ENCODE measurements at places on chromosomes 5 and 9.

GRCh38 chr9:115712981-115713380 lies 440.6 kb upstream of the PAPPA start:
- no peak for DNase-seq

GRCh38 chr5:125198270-125198974 lies 452.0 kb upstream of the ZNF608 start:
- DNase-seq, result peak; percentile 96

DNA sequence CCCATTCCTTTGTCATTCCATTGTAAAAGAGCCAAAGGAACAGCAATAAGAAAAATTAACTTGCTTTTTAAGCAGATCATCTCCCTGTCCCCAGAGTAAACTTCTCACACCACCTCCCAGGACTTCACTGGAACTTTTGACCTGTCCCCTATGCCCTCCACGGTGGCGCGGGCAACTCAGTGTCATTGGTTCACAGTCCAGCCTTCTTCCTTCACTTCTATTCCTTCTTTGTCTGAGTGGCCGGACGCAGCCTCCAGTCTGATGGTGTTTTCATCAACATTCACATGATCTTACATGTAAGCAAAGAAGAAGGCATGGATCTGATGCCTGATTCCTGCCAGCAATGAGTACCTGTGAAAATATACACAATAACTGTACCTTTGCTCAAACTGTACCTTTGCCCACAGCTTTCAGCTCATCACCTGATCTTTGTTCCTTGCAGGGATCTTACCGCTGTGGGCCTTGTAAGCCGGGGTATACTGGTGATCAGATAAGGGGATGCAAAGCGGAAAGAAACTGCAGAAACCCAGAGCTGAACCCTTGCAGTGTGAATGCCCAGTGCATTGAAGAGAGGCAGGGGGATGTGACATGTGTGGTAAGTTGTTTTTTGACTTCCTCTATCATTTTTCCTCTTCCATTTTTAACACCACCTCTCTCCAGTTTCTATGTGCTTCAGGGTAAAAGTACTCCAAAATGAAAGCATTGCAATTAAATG lies 32.5 kb downstream of the THBS4 start:
- no peak for DNase-seq

DNA sequence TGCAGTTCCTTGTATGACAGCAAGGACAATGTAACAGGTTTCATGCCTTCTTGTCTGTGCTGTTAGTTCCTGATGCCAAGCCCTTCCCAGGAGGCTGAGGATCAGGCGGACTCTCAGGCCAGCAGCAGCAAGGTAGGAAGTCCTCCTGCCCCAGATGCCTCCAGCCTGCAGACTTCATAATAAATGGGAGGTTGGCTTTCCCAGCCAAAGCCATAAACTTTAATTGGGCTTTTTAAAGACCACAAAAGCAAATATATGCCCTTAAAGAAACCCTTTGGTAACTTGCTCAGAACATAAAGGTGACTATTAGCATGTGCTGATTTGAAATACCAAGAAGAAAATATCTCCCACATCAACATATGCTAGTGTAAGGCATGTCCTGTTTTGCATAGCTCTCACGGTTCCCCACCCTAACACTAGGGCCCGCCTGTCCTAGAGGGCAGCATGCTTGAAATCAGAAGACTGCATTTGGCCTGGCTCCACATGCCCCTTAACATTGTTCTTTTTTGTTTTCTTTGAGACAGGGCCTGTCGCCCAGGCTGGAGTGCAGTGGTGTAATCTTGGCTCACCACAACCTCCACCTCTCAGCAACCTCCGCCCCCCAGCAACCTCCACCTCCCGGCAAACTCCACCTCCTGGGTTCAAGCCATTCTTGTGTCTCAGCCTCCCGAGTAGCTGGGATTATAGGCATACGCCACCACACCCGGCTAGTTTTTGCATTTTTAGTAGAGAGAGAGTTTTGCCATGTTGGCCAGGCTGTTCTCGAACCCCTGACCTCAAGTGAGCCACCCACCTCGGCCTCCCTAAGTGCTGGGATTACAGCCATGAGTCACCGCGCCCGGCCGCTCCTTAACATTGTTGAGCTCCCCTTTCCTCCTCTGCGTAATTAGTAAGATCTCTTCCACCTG lies 44.6 kb upstream of the FCN1 start:
- DNase-seq, result peak; percentile 14

DNA sequence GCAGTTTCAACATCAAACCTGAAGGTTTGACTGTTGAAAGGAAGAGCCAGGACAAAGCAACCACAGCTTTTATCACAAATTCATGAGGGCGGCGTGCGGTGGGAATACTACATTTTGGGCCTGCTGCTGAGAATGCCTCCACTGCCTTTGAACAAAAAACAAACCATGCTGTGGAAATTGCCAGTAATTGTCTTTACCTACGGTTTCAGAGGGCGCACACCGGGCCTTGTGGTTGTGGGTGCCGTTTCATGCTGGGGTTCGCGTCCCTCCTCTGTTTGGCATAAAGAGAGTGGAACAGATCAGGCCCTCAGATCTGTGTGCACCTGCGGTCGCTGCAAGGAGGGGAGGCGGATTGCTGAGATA lies 27.6 kb upstream of the TCF7 start:
- no peak for DNase-seq

- DNase-seq, result no peak
These were observed 6.7 kb downstream of the SLC6A7 start for GRCh38 chr5:150196514-150196913.

- DNase-seq, result peak; percentile 66
These were observed 70.4 kb upstream of the CTSV start for GRCh38 chr9:97109194-97109811.

DNA sequence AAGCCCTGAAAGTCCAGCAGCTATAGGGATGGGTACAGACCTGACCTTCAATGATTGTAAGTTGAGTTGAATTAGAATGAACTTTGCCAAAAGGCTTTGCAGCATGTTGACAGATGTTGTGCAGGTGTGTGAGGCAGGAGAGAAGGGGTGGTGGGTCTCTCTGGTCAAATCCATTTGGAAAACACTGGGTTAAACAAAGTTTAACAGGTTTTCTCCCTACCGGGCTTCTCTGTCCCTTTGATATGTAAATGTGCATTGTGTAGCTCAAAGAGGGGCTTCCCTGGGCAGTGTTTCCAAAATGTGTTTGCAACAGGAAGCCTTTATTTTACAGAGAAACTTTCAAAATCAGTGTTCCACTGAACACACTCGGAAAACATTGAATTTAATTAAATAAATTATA lies 72.1 kb upstream of the BRINP1 start:
- no peak for DNase-seq

DNA sequence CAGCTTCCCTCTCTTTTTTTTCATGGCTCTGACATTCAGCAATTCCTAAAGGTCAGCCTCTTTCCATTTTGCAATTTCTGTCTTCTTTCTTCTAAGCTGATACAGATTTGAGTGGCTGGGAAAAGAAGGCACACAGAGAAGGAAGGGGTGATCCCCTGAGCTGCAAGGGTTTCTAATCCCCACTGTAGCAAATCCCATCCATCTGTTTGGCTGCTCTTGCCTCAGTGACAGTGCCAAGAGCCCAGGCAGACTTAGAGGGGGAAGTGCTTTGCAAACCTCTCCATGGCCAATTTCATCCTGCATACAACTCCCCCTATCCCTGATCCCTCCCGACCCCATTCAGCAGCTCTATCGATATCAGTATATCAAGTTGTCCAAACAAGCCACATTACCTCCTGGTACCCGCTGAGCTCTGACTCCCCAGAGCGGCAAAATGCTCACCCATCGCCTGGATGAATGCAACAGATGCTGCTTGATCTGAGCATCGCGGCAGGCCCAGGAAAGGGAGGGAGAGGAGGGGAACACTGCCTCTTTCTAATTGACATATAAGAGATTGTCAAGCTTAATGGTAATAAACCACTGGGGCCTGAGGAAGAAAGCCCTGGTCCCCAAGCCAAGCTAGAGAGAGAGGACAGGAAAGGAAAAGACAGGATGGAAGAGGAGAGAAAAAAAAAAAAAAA lies 268.9 kb downstream of the ASTN2 start:
- no peak for DNase-seq

GRCh38 chr5:59798862-59799667 lies 94.5 kb downstream of the PDE4D start:
- DNase-seq, result peak; percentile 60

DNA sequence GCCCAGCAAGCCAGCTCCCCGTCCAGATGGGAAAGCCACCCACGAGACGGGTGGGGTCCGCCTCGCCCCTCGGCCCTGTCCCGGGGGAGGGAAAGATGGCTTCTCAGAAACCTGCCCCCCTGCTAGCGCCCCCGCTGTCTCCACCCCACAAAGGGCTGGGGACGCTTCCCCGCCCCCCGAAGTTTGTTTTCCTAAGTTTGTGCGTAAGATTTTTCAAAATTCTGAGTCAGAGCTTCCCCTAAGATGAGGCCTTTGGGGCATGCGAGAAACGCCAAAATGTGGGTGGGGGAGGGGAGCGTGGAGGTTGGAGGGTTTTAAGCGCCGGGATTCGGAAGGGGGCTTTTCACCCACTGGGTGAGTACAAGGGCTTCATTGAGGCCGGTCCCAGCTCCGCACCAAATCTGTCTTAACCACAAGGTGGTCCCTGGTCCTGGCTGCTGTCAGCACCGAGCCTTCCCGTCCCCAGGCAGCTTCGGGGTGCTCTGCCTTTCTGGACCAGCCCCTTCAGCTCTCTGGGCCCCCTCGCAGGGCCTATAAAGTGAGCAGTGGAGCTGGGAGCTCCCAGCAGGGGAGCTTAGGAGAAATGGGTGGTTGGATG lies 32.3 kb downstream of the PRRX2 start:
- DNase-seq, result peak; percentile 41

- DNase-seq, result peak; percentile 13
These were observed 478 bp downstream of the TEX10 start for GRCh38 chr9:100352201-100352726.

All from choroid plexus epithelial cell (primary cell).